HCT116 (cell line): ENCODE measurements at places on chromosomes 7 and 10. TPM values are rescaled to one million over a fixed set of nuclear protein-coding genes. Genes with fewer than 3 reads are reported as not detected.

GRCh38 chr7:16315280-16315679, 106.1 kb downstream of the CRPPA start:
- no peak for DNase-seq
- peaks cover 19% of the 10 kb centered on the region for H3K4me1 ChIP-seq
- H3K27ac ChIP-seq, result no peak overlapping the region
- H3K4me3 ChIP-seq, result no peak overlapping the region
- no peaks in the 10 kb centered on the region for H3K36me3 ChIP-seq

DNA sequence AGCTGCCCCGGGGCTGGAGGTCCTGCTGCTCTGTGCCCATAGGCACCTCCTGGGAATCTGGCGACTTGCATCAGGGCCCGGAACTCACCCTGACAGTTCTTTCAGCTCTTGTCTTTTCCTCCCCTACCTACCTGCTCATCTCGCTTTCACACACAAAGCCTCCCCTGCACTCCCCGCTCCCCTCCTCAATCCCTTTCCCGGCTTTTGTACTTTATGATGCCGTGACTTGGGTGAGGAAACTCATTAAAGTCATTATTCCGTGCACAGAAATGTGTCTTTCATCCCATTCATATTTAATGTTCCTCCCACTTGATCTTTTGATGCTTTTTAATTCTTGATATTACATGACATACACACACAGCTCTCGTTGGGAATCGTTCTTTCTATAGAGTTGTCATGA, 218.6 kb downstream of the RPS24 start:
- DNase-seq, result no peak
- no peak overlapping the region for H3K27ac ChIP-seq
- H3K4me3 ChIP-seq, result no peak overlapping the region
- H3K4me1 ChIP-seq, result peaks cover 33% of the 10 kb centered on the region

- DNase-seq, result no peak
- no peak overlapping the region for H3K27ac ChIP-seq
- no peaks in the 10 kb centered on the region for H3K36me3 ChIP-seq
- no peak overlapping the region for H3K4me3 ChIP-seq
Measured at GRCh38 chr10:7117806-7118674, 292.8 kb downstream of the SFMBT2 start.

ACTL6B gene
- total RNA-seq, result not detected

HYAL4 gene
- total RNA-seq, result not detected

NPY4R gene
- total RNA-seq, result not detected
